SJCRH30 (cell line): ENCODE measurements at places on chromosomes 12 and 14.
A peak's percentile ranks its signal among the peaks of the same experiment; 100 is the strongest.

DNA sequence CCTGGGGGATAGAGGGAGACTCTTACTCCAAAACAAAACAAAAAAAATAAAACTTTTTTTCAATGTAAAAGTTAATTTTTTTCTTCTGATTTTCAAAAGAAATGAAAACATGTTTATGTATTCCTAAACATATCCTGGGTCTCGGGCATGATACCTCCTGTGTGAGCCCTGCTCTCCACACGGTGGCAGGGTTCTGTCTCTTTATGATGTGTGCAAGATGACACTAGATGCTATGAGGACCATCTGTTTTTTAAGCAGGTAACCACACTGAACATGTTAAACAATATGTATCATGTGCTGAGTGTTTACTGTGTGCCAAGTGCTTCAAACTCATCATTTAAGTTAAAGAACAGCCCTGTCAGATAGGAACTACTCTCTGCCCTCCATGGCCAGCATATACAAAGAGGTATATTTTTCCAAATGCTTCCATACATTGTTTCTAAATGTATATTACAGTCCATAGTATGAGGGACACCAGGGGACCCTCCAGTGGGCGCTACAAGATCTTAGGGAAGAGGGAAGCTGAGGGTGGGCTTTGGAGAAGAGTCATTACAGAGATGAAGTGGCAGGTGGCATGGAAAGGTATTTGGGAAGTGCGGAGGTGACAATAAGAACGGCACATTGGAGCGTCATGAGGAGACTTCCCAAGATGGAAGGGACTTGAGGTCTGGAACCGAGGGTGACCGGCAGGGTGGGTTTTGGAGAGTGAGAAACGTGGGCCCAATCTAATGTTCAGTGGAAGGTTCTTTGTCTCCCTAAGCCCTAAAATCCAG is 28.5 kb downstream of the FOS start:
- peak; percentile 37 for DNase-seq

DNA sequence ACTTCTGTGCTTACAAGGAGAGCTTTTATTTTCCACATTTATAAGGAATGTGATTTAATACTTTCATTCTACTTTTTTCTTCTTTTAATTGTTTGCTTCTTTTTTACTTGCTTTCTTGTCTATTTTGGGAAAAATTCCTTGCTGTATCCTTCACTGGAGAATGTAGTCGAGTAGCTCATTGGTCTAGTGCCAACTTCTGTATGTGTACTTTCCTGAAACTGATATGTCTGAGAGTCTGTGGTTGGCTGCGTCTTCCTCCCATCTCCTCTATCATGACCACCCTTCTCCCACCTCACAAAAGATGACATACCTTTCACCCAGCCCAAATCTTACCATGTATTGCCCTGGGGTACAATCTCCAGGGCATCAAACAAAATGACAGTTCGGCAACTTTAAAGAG is 51.8 kb downstream of the MSRB3 start:
- peak; percentile 70 for DNase-seq

DNA sequence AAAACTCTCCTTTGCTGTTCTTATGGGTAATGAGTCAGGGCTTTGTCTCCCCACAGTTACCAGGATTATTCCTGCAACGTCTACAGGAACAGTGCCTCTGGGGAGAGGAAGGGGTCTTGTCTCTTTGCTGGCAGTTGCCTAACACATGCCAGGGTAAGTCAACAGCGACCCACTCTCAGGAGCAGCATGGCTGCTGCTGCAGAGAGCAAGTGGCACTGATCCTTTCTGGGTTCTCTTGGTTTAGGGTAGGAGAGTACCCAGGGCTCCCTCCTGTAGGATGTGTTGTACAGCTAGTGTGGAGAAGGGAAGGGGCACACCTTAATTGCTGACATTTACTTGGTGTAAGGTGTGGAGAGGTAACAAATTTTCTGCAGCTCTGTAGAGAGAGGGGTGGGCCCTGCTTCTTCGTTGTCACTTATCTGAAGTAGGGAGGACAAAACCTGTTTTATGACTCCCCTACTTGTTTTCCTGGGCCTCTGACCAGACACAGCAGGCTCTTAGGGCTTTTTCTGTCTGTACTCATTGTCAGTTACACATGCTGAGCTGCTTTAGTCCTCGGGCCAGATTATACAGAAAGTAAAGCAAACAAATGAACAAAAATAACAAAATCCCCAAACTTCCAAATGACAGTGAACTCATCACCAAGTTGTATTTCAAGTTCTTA is 168.2 kb downstream of the ACSS3 start:
- DNase-seq = no peak

DNA sequence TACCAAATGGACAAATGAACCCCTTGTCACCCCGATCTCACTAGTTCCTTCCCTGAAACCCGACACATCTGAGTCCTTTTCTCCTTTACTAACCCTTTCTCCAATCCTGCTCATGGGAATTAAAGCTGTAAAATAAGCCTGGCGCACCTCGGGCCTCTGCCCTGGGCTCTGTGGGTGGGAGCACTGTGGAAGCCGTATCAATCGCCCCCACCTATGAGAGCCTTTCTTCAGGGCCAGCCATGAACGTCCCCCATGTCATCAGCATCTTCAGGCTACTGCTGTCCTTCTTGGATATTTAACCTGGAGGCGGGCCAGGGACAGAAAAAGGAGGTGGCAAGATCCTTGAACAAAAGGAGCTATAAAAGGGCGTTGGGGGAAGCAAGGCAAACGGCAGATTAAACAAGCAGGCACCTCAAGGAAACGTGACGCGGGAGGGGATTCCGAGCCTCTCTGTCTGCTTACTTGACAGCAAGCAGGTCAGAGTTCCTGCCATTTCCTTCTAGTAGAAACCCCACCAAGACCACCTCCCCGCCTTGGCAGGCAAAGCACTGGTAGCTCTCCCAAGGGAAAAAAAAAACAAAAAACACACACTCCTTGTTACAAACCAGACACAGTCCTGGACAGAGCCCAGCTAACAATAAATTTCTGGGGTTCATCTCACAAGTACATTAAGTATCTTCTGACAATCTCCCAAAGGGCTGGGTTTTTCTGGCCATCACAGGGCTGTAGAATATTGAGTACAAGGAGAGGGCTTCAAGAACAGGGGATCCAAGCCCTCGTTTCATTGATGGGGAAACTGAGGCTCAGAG is 62.9 kb downstream of the DPF3 start:
- DNase-seq = no peak

DNA sequence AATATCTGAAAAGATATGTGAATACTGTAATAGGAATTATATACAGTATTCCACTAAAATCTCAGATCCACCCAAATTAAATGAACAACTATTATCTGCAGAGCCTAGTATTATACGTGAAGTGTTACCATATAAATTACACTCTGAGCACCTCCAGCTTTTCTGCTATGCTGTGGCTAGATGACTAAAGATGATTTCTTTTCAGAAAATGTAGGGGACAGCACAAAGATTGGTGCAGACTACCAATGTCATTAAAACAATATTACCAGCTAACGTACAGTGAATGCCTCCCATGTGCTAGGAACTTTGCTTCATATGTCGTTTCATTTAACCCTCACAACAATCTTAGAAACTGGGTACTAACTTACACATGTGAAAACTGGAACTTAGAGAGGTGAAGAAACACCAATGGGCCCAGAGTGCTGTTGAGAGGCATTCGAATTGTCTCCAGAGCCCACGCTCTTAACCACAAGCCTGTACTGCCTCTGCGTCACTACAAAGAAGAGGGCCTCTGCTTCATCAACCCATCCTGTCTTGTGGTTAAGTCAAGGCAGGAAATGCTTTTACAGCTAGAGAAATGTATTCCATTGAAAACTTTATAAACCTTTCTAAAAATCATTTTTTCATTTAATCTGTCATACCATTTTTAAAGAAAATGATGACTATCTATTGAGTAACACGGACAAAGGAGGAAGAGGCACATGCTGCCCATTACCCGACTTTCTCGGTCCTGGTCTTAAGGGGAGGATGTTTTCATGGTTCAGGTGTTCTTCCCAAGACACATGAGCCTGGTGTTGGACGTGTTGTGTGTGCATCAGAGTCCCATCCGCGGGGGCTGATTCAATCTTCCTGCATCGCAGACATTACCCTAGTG is 1.3 kb downstream of the GPR65 start:
- DNase-seq = no peak

DNA sequence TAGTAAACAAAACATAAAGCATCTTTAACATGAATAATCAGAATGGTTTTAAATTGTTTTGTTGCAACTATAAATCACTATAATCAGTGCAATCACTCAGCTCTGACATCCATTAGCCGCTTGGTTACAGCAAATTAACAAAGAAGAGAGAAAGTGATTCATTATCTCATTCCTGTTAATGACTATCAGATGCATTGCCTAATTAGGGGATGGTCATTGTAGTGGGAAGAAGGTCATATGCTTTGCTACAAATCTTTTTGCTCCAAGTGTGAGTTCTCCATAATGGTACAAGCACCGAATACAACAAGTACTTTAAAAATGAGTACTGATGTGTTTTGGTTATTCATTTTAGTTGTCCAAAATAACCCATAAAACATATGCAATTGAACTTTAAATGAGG is 272.0 kb downstream of the AKAP6 start:
- DNase-seq = no peak

DNA sequence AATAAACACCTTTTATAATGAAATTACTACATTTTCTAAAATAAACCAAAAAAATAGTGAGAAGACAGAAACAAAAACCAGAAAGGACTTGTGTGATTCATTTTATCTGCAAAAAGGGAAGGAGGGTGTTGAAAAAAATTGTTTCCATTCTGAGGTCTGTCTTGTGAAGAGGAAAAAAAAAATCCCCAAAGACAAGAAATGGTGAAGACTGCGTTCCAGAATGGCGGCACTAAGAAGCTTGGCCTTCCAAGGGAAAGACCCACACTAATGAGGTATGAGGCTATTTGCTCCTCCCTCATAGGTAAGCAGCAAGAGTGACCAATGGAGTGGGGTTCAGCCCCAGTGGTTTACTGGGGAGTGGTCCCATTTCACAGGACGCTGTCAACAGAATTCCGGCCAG is 35.0 kb downstream of the GNPTAB start:
- DNase-seq = no peak

DNA sequence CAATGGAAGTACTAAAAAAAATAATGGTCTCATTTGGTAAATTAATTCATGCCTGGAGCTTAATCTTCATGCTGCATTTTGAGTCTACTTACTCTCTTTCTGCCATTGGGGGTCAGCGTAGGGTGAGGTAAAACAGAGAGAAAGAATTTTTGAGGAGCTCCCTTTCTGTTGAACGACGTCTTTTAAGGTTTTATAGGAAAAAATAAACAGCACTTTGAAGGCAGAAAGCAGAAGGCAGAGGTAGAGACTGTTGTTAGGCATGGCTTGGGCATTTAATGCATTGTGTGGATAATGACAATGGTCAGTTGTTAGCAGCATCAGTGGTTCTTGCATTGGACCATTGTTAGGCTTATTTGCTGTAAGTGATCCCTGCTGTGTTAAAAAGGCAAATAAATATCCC is 557.2 kb upstream of the STXBP6 start:
- DNase-seq = no peak

GRCh38 chr14:105075379-105076295 is 10.4 kb upstream of the GPR132 start:
- peak; percentile 87 for DNase-seq

DNA sequence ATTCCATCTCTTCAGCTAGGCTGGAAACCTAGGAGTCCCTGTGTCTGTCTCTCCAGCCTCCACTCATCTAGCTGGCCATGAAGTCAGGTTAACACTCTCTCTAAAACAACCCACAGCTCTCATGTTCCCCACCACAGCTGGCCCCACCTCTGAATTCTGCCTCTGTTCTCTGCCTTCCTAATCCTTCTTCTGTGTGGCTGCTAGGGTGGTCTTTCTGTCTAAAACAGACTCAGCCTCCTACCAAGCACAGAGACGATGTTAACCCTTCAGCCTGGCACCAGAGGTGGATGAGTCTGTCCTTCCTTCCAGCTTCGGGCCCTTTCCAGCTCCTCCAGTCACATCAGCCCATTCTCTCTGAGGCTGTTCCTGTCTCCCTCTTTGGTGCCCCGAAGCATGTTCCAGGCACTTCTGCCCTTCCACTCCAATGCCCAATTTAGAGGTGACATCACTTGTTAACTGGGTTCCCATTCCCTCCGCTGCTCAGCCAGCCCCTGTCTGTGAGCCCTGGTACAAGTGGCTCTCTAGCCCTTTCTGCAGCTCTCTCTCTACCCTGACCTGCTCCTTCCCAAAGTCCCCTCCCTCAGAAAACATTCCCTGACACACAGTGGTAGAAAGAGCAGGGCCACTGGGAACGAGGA is 9.1 kb downstream of the FIGNL2 start:
- DNase-seq = no peak

- no peak for DNase-seq
These were observed 19.9 kb upstream of the MDM1 start for GRCh38 chr12:68352067-68352466.

- no peak for DNase-seq
These were observed 19.0 kb downstream of the SLC7A7 start for GRCh38 chr14:22796087-22796707.

DNA sequence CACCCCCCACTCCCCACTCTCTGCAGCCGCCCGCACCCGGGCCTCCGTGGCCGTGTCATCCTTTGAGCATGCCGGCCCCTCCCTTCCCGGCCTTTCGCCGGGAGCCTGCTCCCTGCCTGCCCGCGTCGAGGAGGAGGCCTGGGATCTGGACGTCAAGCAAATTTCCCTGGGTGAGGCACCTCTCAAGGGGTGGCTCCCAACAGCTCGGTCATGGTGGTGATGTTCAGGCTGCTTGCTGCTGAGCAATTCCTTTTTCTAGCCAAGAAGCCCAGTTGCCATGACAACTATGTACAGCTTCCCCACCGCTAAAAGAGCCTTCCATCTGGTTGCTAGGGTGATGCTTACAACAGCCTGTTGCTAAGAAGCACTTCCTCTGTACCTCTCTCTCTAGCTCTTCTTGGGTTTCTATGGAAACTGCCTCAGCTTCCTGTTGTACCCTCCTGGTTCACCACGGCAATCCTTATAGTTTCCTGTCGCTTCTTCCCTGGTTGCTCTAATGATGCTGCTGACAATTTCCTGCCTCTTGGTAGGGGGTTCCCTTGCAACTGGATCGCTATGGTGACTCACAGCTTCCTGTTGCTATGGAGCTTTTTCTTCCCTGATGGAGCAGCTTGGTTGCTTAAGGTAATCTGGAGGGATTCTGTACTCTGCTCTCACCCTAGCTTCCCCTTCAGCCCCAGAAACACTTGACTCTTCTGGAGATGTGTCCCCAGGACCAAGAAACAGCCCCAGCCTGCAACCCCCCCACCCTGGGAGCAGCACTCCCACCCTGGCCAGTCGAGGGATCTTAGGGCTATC is 11.0 kb downstream of the ZNF219 start:
- no peak for DNase-seq

DNA sequence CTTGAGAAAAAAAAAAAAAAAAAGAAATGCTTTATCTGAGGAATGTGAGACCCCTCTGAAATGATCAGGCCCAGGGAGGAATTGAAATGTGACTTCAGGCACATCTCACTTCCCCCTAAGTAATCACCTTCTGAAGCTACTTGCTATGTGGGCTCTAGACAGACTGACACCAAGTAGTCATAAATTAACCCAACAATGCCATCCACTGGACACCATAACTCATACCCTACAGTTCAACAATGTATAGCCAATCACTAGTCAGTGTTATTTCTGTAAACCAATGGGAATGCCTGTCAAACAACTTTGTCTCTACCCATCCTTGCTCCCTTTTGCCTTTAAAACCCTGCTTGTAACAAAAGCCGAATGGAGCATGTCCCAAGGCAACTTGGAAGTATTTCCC is 182.7 kb upstream of the TMPO start:
- DNase-seq = no peak
